ENCODE measurements at places on chromosomes 6 and 20.
A peak's percentile ranks its signal among the peaks of the same experiment; 100 is the strongest.

DNA sequence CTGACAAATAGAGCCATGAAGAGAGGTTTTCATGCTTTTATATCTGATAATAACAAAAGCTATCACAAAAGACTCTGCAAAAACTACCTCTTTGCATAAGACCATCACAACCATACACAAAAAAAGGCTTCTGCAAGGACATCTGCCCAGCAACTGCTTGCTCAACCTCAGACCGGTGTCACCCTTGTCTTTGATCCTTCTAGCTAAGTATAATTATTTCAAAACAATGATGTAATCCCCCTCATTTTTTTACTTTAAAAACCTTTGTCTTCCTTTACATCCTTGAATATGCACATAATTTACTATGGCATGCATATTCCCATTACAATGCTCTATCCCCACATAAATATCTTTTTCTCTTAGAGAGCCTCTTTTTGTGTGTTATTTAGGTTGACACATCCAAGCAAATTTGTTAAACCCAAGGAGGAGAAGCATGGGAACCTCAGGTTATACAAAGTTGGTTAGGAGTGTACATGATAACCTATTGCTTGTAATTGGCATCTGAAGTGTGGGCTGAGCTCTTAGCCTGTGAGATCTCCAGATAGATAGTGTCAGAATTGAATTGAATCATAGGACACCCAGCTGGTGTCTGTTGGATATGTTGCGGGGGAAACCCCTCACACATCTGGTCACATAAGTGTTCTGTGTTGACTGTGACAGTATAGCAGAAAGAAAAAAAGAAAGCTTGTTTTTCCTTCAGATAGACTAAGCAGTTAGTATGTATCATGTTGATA is 20.7 kb upstream of the CGA start:
- DNase-seq: no peak

DNA sequence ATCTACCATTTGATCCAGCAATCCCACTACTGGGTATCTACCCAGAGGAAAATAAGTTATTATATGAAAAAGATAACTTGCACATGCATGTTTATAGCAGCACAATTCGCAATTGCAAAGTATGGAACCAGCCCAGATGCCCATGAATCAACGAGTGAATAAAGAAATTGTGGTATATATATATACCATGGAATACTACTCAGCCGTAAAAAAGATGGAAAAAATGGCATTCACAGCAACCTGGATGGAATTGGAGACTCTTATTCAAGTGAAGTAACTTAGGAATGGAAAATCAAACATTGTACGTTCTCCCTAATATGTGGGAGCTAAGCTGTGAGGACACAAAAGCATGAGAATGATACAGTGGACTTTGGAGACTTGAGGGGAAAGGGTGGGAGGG is 100.0 kb upstream of the ADGRF4 start:
- no peak for DNase-seq

GRCh38 chr20:46666818-46667515 is 15.7 kb upstream of the SLC13A3 start:
- no peak for DNase-seq

DNA sequence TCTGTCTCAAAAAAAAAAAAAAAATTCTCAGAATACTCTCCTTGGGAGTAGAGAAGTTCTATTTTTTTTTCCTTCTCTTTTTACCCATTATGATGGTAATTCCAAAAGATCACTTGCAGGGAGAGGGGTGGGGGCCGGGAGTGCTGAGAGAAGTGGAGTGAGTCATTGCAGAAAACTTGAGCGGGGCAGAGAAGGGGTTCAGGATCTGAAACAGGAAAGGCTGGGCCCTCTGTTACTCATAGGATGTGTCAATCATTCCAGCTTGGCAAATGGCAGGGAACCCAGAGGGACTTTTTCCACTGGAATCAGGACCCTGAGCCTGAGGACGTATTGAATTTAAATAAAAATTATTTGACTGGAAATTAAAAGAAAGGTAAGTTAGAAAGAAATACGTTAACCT is 111.4 kb upstream of the ARMC2 start:
- peak; percentile 82 for DNase-seq

- DNase-seq: no peak
Measured at GRCh38 chr6:36120539-36120938, 9.8 kb upstream of the MAPK13 start.

- DNase-seq: no peak
Measured at GRCh38 chr20:33773412-33774089, 37.6 kb upstream of the CHMP4B start.

GRCh38 chr20:2260250-2260649 is 35.6 kb upstream of the TGM3 start:
- no peak for DNase-seq

DNA sequence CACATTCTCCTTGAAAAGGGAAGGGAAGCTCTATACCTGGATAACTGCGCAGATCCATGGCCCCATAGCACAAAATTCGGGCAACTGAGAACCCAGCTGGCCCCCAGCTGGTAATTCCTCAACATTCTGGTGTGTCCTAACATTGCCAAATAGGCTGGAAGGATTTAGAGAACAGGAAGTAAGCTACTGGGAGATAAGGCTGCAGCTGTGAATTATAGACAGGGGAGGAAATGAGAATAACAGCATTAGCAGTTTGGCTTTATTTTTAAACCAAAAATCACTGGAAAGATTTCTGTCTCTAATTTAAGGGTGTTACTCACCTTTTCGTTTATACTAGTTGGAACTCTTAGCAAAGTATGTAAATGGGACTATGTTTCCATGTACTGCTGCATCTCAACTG is 97.2 kb downstream of the TULP4 start:
- DNase-seq: peak; percentile 74

DNA sequence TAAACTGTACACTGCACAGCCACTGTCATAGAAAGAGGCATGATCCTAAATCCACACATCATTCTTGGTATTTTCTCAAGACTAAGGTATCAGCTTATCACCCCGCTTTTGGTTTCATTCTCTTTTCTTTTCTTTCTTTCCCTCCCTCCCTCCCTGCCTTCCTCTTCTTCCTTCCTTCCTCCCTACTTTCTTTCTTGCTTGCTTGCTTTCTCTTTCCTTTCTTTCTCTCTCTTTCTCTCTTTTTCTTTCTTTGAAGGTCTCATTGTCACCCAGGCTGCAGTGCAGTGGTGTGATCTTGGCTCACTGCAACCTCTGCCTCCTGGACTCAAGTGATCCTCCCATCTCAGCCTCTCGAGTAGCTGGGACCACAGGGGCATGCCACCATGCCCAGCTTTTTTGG is 81.1 kb downstream of the MAP7 start:
- DNase-seq: no peak

DNA sequence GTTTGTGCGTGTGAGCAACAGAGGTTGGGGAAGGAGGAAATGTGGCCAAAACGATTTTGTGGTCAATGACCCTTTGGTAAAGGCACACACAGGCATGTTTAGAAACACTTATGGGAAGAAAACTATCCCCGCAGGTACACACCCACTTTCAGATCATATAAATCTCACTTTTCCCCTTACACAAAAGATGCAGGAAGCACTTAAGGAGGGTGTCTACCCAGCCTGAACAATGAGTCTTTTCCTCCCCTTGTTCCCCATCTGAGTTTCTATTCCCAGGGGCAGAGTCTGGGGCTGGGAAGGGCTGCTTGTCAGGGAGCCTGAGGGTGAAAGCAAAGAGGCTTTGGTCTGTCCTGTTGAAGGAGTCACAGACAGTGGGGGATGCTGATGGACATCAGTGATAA is 193.2 kb upstream of the SALL4 start:
- peak; percentile 49 for DNase-seq

DNA sequence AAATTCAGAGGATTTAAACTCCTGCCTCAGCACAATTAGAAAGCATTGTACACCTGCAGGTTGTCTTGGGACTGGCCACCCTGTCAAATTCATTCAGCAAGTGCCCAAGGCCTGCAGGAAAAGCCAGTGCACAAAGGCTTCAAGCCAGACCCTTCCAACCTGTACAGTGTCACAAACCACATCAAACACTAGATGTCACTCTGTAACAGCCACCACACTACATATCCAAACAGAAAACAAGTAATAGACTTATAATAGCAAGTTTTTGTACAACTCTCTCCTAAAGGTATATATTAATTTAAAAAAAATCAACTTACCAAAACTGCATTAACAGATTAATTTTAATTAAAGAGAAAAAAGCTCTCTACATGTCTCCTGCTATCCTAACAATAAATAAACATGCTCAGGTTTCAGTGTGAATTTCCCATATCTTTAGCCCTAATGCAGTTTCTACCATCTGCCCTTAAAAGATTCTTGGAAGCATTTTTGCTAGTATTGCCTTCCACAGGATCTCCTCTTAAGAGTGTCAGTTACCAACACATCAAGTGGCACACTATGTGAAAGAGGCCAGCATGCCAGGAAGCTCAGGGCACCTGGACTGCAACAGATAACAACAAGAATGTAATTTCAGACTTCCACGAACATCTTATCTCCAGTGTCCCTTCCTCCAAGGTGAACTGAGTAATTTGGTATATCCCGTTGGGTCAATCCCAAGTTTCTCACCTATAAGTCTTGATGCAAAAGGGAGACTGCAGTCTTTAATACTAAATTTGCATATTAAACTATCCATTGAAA is 47.5 kb downstream of the RALGAPA2 start:
- DNase-seq: peak; percentile 52

DNA sequence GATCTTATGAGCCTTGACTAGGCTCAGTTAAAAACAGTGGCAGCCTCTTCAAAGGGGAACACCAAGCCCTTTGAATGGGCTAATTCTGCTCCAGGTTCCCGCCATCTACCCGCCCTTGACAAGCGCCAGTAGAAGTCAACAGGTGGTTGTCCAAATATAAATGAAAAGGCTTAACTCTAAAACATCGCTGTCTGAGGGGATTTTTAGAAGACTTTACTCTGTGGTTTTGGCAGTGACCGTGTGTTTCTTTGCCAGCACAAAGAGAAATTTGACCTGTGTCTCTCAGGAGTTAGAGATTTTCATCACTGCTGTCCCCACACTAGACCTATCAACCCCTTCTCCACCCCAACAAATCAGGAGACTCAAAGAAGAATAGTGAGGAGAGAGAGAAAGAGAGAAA is 19.8 kb upstream of the SIM1 start:
- DNase-seq: no peak

DNA sequence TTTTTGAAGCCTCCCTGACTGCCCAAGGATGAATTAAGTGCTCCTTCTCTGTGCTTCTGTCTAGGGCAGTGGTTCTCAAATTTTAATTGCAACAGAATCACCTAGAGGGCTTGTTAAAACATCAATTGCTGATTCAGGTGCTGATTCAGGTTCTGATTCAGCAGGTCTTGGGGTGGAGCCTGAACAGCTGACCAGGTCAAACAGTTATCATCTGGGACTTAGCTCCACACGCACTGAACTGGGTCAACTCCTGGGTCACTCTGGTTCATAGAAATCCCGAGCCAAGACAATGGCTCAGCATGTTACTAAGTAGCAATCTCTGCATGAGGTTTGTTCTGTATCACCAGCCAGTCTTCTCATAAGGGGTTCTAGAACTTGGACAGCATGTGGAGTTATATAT is 192.3 kb downstream of the GJA1 start:
- DNase-seq: no peak

Measured in choroid plexus epithelial cell (primary cell).